ENCODE measurements at places on chromosomes 7 and 10.

GRCh38 chr7:111763221-111763801 lies 201.0 kb upstream of the IMMP2L start:
- peak; percentile 28 for DNase-seq

DNA sequence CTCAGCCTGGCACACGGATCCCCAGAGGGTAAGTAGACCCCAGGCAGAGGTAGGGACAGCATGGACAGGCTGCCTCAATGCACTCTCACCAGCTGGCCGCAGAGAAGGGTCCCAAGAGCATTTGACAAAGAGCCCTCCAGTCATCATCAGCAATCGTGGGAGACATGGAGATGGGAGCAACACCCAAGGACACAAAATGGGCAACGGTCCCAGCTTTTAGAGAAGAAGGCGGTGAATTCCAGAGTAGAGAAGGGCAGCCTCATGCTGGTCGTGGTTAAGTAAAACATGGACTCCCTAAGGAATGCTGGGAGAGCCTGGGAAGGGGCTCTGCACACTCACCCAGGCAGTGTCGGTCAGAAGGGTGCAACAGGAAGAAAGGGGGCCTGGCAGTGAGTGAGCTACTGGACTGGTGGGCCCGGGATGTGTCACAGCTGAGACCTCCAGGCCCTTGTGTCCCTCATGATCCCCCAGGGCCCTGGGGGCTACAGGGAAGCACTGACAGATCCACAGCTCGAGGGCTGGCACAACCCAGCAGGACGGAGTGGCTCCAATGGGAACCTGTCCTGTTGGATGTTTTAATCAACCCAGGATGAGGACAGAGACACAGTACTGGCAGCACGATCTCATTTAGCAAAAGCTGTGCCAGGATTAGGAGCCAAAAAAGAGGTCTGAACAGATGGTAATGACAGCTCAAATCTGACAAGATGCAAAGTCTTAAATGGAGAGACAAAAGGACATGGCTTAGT lies 147.1 kb downstream of the NEURL1 start:
- DNase-seq = peak; percentile 39

GRCh38 chr7:147012666-147013065 lies 896.1 kb downstream of the CNTNAP2 start:
- no peak for DNase-seq

DNA sequence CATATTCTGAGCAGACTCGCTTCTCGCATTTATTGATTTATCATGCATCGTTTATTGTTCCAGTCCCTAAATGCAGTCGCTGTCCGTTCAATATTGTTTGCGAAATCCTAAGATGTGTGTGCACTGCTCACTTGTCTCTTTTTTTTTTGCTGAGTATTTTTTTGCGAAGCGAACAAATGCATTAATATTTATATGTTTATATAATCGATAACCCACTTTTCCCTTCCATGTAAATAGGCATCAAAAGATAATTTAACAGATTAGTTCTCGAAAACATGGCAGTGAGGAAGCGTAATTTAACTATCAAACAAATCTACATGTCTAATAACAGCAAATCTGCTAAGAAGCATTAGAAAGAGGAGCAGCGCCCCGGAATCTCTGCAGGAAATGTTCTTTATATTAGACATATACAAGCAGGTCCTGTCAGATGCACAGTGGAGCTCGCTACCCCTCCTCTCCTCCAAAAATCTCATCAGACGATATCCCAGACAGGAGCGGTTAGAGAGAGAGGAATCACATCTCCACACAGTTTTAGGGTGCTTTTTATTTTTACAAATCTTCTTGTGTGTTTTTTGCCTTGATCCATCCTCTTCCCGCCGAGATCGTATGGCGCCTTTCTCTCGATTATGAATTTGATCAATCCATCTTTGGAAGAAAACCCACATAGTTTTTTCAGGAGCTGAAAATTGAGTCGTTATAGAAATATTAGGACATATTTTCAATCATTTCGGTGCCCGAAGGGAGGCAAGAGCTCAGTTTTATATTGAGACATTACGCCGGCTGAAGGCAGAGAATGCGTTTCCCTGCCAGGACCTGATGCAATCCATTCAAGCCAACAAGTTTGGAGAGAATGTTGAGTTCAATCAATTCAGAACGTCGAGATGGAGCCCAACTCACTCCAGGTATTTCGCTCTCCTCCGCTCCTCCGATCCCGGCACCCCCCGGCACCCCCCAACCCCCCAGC lies at the start of gene ARID5B:
ARID5B (plus strand) TSS at position 871 of the 964 bp plus-strand sequence; CDS start at position 882, 11 bp downstream.
- peak; percentile 68 for DNase-seq

- DNase-seq = no peak
These were observed 37.5 kb downstream of the BTBD16 start for GRCh38 chr10:122308417-122309141.

All from astrocyte (in vitro differentiated cells and primary cell).